Muscle of leg (tissue), 16 donors: ENCODE measurements at places on chromosomes 3 and 15. TPM values are rescaled to one million over a fixed set of nuclear protein-coding genes. Genes with fewer than 3 reads are reported as not detected.

RTP1 gene
- total RNA-seq = 0.04 TPM

GRCh38 chr3:149850787-149851584 lies 38.0 kb downstream of the RNF13 start:
- peaks cover 15% of the 10 kb centered on the region for H3K36me3 ChIP-seq
- H3K27me3 ChIP-seq = no peaks in the 10 kb centered on the region
- H3K4me3 ChIP-seq = no peak overlapping the region
- no peak for DNase-seq

NR1I2 gene
- 0.27 TPM for total RNA-seq

DNA sequence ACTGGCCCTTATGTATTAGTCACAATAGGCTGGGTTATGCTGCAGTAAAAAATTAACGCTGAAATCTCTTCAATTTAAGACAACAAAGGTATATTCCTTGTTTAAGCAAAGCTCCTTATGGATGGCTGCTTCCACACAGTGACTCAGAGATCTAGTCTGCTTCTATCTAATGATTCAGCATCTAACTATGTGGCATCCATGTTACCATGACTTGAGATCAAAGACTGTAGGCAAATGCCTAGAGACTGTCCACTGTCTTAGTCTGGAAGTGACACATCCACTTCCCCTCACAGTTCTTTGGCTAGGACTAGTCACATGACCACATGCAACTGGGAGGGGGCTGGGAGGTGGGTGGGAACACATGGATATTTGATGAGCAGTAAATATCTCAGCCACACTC lies 61.3 kb upstream of the PSMD6 start:
- H3K27me3 ChIP-seq = no peaks in the 10 kb centered on the region
- no peak for DNase-seq
- H3K27ac ChIP-seq = no peak overlapping the region
- H3K36me3 ChIP-seq = no peaks in the 10 kb centered on the region
- peaks cover 30% of the 10 kb centered on the region for H3K4me1 ChIP-seq
- H3K4me3 ChIP-seq = no peak overlapping the region

TMCO5A gene
- not detected for total RNA-seq

- no peaks in the 10 kb centered on the region for H3K36me3 ChIP-seq
- H3K4me3 ChIP-seq = no peak overlapping the region
- peaks cover 34% of the 10 kb centered on the region for H3K4me1 ChIP-seq
- H3K27ac ChIP-seq = no peak overlapping the region
- H3K27me3 ChIP-seq = no peaks in the 10 kb centered on the region
- peak; percentile 91 for DNase-seq
Observed at GRCh38 chr3:52428151-52429005, 16.5 kb downstream of the SEMA3G start.

ZIC4 gene
- total RNA-seq = 1.1 TPM

DNA sequence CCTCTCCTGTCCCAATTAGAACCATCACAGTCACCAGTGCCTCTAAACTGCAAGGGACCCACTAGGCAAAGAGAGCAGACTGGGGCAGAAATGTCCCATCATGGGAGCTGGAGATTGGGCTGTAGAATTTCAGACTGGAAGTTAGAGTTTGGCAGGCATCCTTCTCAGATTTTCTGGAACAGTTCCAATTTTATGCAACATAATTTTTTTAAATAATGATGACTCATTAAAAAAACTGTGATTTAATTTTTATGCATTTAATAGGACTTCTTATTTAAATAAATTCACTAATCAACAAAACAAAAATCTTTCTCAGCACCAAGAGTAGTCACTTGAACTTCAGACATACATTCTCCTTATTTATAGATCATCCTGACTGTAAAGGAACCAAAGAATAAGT lies 84.6 kb upstream of the SLC7A14 start:
- no peak for DNase-seq
- no peaks in the 10 kb centered on the region for H3K4me1 ChIP-seq

- H3K4me3 ChIP-seq = no peak overlapping the region
- peaks cover 6% of the 10 kb centered on the region for H3K27me3 ChIP-seq
- no peak for DNase-seq
- H3K27ac ChIP-seq = no peak overlapping the region
Observed at GRCh38 chr3:138334608-138335007, 5.0 kb upstream of the NME9 start.

RASA2 gene
- total RNA-seq = 10.6 TPM

- peaks cover 44% of the 10 kb centered on the region for H3K36me3 ChIP-seq
- no peaks in the 10 kb centered on the region for H3K4me1 ChIP-seq
- no peaks in the 10 kb centered on the region for H3K27me3 ChIP-seq
- no peak for DNase-seq
- H3K4me3 ChIP-seq = no peak overlapping the region
Observed at GRCh38 chr15:84666373-84666772, 8.4 kb upstream of the NMB start.

TF gene
- total RNA-seq = 4.1 TPM

- no peak overlapping the region for H3K27ac ChIP-seq
- H3K4me3 ChIP-seq = no peak overlapping the region
- no peaks in the 10 kb centered on the region for H3K4me1 ChIP-seq
- no peaks in the 10 kb centered on the region for H3K36me3 ChIP-seq
Observed at GRCh38 chr3:25257026-25257425, 171.0 kb upstream of the RARB start.

GRCh38 chr15:40238532-40239403 lies at the start of gene PAK6:
Gene PAK6 (plus strand): TSS chr15:40239063. CDS start chr15:40264786, 25,723 bp downstream.
- H3K27ac ChIP-seq = no peak within 1 kb of the TSS
- H3K27me3 ChIP-seq = peaks cover 24% of the 10 kb centered on the region
- peaks cover 12% of the 10 kb centered on the region for H3K4me1 ChIP-seq
- H3K36me3 ChIP-seq = no peaks in the 10 kb centered on the region
- DNase-seq = peak; percentile 52

PLA2G4D gene
- not detected for total RNA-seq

GRCh38 chr3:22632536-22632935 lies 570.6 kb upstream of the UBE2E2 start:
- H3K4me3 ChIP-seq = no peak overlapping the region
- no peak for DNase-seq
- H3K27ac ChIP-seq = no peak overlapping the region

DNA sequence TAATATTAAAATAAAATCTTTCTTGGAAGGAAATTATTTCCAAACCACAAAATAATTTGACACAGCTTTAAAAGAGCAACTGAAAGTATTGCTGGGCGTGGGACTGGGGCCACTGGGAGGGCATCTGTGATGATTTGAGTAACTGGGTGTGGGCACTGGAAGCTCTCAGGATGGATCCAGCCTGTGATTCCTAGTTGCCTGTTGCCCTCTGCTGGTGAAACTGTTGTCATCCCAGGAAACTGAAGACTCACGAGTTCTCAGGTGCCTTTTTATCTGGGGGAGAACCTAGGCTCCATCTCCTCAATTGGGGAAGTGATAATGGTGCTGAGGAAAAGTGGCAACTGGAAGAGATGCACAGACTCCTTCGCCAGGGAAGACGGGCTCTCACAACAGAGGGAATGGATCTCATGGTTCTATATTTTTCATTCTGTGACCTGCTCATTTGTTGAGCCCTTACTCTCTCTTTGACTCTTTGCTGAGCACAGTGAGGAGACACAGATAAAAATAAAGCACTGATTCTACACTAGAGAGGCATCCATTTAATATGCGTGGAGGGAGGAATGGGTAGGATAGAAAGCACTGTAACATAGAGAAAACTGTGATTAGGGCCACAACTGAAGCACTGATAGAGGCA lies 61.6 kb downstream of the TPRG1 start:
- H3K4me3 ChIP-seq = no peak overlapping the region
- H3K27ac ChIP-seq = no peak overlapping the region
- H3K27me3 ChIP-seq = no peaks in the 10 kb centered on the region

DNA sequence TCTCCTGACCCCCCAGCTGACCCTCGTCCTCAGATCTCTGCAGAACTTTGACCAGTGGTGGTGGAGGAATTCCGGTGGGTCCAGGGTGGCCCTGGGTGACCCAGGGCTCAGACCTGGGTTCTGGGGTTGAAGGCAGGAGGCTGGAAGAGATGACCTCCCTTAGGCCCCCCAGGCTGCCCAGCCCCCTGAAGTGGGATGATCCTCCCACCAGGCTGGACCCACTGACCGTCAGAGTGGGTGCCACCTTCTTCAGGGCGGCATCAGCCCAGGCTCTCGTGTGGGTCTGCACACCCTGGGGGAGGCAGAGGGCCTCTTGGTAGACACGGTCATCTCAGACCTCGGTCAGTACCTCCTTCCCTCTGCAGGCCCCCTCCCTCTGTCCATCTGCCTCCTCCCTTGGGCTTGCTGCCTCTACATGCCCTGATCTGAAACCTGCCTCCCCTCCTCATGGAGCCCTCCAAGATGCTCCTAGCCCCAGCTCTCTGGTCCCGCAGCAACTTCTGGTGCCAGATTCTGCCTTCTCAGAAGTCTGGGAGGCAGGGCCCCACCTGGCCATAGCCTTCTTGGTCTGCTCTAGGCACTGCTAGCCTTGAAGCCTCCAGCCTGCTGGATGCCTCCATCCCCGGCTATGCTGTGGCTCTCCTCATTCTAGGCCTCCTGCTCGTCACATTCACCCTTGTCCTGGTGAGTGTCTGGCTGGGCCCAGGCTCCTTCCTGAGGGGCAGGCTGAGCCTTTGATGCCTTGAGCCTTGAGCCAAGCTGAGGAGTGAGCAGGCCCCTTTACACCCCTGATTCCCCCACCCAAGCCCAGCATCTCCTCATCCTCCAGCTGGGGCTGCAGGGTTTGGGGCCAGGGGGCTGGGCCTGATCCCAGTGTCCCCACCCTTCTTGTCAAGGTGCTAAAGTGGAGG lies 49.1 kb upstream of the CSPG4 start:
- H3K4me1 ChIP-seq = peaks cover 5% of the 10 kb centered on the region
- H3K36me3 ChIP-seq = no peaks in the 10 kb centered on the region
- no peaks in the 10 kb centered on the region for H3K27me3 ChIP-seq
- no peak for DNase-seq
- H3K4me3 ChIP-seq = no peak overlapping the region

- H3K27ac ChIP-seq = peak overlapping the region; percentile 96
- peak; percentile 11 for DNase-seq
- H3K4me1 ChIP-seq = peaks cover 25% of the 10 kb centered on the region
- peak overlapping the region; percentile 85 for H3K4me3 ChIP-seq
- H3K36me3 ChIP-seq = peaks cover 13% of the 10 kb centered on the region
- H3K27me3 ChIP-seq = no peaks in the 10 kb centered on the region
Observed at GRCh38 chr3:122681284-122681973, 790 bp downstream of the PARP14 start.

DNA sequence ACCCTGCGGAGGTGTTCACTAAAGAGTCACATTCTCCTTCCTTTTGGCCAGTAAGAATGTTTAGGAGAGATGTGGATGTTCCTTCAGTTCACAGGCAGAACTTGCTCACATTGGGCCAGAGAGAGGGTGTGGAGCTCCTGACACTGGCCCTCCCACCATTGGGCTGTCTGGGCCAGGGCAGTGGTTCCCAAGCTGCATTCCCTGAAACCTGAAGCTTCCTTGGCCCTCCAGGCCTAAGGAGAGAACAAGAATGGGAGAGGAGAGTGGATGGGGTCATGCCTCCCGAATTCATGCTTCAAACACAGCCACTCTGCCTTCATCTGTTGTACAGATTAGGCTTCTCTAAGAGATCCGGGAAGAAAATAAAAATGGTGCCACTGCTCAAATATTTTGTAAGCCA lies 257.4 kb downstream of the RORA start:
- peaks cover 3% of the 10 kb centered on the region for H3K4me1 ChIP-seq
- H3K27ac ChIP-seq = peak overlapping the region; percentile 25
- no peak for DNase-seq
- H3K36me3 ChIP-seq = no peaks in the 10 kb centered on the region
- no peaks in the 10 kb centered on the region for H3K27me3 ChIP-seq
